ENCODE measurements at places on chromosomes 7 and 10. TPM values are rescaled to one million over a fixed set of nuclear protein-coding genes. Genes with fewer than 3 reads are reported as not detected.

The PALS2 gene
- 13.7 TPM for total RNA-seq

The SPDYE3 gene
- total RNA-seq, result not detected

The NAPEPLD gene
- total RNA-seq, result 15.7 TPM

The TFR2 gene
- 10.1 TPM for total RNA-seq

GRCh38 chr7:88331322-88331721 lies 24.6 kb upstream of the STEAP4 start:
- H3K36me3 ChIP-seq, result no peaks in the 10 kb centered on the region
- H3K4me3 ChIP-seq, result no peak overlapping the region
- H3K27ac ChIP-seq, result no peak overlapping the region
- DNase-seq, result no peak
- peaks cover 12% of the 10 kb centered on the region for H3K27me3 ChIP-seq

DNA sequence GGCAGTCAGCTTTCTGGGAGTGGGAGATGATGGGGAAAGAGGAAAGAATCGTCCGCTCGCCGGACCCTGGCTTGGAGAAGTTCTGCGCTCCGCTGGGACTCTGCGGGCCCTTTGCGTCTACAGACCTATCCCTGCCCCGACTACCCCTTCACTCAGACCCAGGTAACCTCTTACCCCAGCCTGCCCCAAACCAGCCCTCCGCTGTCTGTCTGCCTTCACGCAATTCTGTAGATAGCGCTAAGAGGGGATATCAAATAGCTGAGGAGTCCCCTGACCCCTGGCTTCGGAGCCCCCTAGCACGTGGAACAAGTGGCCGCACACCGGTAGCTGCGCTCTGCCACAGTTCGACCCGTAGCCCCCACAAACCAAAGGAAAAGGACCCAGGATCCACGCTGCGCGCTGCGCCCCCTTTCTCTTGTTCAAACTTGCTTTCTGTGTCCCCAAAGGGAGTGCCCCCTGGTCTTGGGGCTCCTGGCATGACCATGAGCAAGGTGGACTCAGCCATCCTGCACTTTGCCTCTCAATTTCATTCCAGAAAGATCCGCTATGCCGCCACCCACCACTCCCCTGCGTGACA lies 7.0 kb downstream of the HOXA4 start:
- peaks cover 27% of the 10 kb centered on the region for H3K27me3 ChIP-seq
- no peak overlapping the region for H3K4me3 ChIP-seq
- H3K27ac ChIP-seq, result no peak overlapping the region
- H3K36me3 ChIP-seq, result no peaks in the 10 kb centered on the region

- no peaks in the 10 kb centered on the region for H3K27me3 ChIP-seq
- H3K36me3 ChIP-seq, result no peaks in the 10 kb centered on the region
- no peak overlapping the region for H3K4me3 ChIP-seq
- peaks cover 7% of the 10 kb centered on the region for H3K4me1 ChIP-seq
These were observed 79.4 kb upstream of the PRR15 start for GRCh38 chr7:29484280-29484679.

GRCh38 chr7:81158189-81158588 lies 239.3 kb upstream of the SEMA3C start:
- no peaks in the 10 kb centered on the region for H3K4me1 ChIP-seq
- no peak overlapping the region for H3K27ac ChIP-seq
- no peak for DNase-seq
- no peaks in the 10 kb centered on the region for H3K27me3 ChIP-seq
- peaks cover 5% of the 10 kb centered on the region for H3K36me3 ChIP-seq

DNA sequence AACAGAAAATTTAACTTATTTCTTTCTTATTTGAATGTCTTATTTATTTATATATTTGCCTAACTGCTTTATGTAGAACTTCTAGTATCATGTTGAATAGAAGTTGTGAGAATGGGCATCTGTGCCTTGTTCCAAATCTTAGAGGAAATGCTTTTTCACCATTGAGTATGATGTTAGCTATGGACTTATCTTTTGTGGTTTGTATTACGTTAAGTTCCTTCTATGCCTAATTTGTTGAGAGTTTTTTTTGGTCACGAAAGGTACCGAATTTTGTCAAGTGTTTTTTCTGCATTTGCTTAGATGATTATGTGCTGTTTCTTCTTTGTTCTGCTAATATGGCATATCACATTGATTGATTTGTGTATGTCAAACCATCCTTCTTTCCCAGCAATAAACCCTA lies 161.0 kb upstream of the TRIM24 start:
- no peak overlapping the region for H3K4me3 ChIP-seq
- no peaks in the 10 kb centered on the region for H3K27me3 ChIP-seq
- no peak overlapping the region for H3K27ac ChIP-seq
- no peaks in the 10 kb centered on the region for H3K4me1 ChIP-seq
- H3K36me3 ChIP-seq, result no peaks in the 10 kb centered on the region
- no peak for DNase-seq

- no peaks in the 10 kb centered on the region for H3K36me3 ChIP-seq
- H3K4me1 ChIP-seq, result no peaks in the 10 kb centered on the region
- H3K27me3 ChIP-seq, result no peaks in the 10 kb centered on the region
These were observed 1079.9 kb upstream of the LRRTM3 start for GRCh38 chr10:65845916-65846315.

- H3K27me3 ChIP-seq, result no peaks in the 10 kb centered on the region
- no peaks in the 10 kb centered on the region for H3K4me1 ChIP-seq
- peaks cover 14% of the 10 kb centered on the region for H3K36me3 ChIP-seq
These were observed 31.1 kb downstream of the PITRM1 start for GRCh38 chr10:3141351-3142005.

DNA sequence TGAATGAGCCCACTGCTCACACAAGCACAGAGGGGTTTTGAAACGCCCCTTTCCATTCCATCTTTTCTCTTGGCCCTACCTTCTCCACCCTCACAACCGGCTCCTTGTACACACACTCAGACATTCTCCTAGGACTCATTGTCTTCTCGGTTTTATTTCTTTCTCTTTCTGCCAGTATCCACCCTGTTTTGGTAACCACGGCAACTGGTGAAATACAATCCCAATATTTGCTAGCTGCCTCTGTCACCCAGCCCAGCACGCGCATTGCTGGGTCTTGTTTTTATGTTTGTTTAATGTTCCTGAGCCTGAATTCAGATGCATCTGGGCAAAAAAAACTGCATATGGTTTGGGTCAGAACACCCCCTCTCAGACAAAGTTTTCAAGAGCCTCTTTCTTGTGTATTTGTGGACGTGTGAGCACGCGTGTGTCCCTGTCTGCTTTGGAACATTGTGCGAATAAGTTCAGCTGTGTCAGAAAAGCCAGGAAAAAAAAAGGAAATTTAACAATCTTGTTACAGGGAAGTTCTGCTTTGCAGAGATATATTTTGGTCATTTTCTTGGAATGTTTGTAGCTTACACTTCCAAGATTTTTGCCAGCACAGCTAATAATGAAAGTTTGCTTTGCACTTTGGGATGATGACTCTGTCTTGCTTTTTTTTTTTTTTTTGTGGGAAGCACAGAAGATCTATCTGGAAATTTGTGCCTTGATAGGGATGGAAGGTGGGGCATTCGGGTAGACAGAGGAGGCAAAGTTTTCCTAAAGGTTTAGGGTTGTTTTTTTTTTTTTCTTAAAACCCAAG lies 225.9 kb downstream of the TRIL start:
- no peak overlapping the region for H3K4me3 ChIP-seq
- H3K4me1 ChIP-seq, result no peaks in the 10 kb centered on the region
- H3K27ac ChIP-seq, result no peak overlapping the region
- H3K36me3 ChIP-seq, result no peaks in the 10 kb centered on the region

DNA sequence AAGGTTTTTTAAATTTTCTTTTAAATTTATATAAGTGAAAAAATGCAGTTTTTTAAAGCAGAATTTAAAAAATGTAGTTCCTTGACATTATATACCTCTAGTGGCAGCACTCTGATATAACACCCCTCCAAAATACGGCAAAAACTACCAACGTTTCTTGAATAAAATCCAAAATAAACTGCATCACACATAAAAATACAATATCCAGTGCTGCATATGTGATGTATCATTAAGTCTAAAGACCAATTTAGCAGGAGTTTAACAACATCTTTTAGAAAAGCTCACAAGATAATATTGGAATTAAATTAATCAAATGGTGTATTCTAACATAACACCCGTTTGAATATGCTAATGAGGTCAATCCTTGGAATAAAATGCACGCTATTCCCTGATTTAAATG lies 1.4 kb downstream of the TCERG1L start:
- DNase-seq, result no peak
- no peak overlapping the region for H3K27ac ChIP-seq
- peaks cover 3% of the 10 kb centered on the region for H3K4me1 ChIP-seq
- peaks cover 33% of the 10 kb centered on the region for H3K27me3 ChIP-seq

DNA sequence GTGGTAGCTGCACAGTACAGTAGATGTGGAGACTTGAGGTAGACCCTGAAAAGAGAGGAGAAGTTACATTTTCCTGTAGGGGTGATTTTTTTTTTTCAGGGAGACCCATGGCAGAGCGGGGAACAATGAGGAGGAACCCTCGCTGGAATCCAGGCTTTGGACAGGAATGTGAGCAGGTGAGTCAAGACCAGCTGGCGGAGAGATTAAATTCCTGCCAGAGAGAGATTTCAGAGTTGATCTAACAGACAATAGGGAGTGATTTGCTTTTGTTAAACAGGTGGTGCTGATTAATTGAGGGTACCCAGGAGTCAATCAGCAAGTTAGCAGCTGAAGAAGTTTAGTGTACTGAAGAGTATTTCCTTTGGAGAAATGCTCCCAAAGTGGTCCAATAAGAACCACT lies 41.6 kb upstream of the MINDY3 start:
- H3K4me1 ChIP-seq, result peaks cover 2% of the 10 kb centered on the region
- no peak for DNase-seq
- H3K4me3 ChIP-seq, result no peak overlapping the region
- no peak overlapping the region for H3K27ac ChIP-seq
- no peaks in the 10 kb centered on the region for H3K36me3 ChIP-seq

DNA sequence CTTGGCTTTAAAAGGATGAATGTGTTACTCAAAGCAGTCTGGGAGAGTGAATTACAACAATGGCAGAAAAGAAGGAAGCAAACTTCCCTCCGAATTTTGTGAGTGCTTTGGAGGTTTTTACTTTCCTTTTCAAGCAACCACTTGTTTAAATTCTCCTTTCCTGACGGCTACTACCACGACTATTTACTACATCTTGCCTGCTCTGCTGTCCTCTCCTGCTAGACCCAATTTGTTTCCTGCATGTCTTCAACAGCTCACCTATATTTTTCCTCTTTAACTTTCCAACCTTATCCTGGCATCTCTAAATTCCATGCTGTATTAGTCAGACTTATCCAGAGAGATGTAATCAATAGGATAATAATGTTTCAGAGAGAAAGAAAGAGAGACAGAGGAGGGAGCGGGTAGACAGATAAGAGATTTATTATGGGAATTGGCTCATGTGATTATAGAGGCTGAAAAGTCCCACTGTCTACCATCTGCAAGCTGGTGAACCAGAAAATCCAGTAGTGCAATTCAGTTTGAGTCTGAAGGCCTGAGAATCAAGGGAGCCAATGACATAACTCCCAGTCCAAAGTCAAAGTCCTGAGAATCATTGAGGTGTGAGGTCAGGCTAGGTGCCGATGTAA lies 42.8 kb upstream of the SLC13A1 start:
- no peaks in the 10 kb centered on the region for H3K36me3 ChIP-seq
- H3K4me3 ChIP-seq, result no peak overlapping the region
- no peaks in the 10 kb centered on the region for H3K4me1 ChIP-seq
- no peaks in the 10 kb centered on the region for H3K27me3 ChIP-seq
- no peak overlapping the region for H3K27ac ChIP-seq
